Right renal cortex interstitium (tissue), 3 donors: ENCODE measurements at places on chromosomes 7 and 10.

DNA sequence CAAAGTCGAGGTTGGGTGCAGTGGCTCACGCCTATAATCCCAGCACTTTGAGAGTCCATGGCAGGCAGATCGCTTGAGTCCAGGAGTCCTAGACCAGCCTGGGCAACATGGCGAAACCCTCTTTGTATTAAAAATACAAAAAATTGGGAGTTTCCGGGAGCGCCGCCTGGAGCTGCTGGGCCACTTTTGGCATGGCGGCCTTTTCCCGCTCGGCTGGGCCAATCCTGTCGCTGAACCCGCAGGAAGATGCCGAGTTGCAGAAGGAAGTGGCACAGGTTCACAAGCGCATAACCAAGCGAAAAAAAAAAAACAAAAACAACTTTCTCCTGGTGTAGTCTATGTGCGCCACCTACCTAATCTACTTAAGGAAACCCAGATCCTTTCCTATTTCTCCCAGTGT lies 30.9 kb upstream of the MTPAP start:
- DNase-seq: no peak

DNA sequence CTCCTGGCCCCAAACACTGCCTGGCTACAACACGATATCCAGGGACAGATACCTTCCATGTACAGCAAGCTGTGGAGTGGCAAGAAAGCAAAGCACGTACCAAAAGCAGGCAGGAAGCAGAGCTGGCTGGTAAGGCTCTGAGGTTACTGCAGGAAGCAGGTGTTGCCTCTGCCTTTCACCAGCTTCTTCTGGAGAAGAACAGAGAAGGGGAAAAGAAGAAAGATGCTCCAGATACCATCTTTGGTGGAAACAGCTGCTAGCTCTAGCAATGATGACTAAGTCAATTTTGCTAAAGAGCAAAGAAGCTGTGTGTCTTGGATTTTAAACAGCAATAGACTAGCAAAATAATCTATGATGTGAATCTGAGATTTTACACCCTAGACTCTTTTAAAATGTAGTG lies 34.9 kb upstream of the PRSS1 start:
- DNase-seq: no peak

- DNase-seq: no peak
These were observed 35.8 kb downstream of the GBF1 start for GRCh38 chr10:102281102-102281487.

GRCh38 chr10:128927497-128928161 lies 539.4 kb upstream of the MGMT start:
- DNase-seq: no peak

- DNase-seq: no peak
These were observed 265.4 kb downstream of the SKIDA1 start for GRCh38 chr10:21260066-21260465.

- no peak for DNase-seq
These were observed 25.4 kb downstream of the WIPF3 start for GRCh38 chr7:29831705-29832104.

- DNase-seq: no peak
These were observed 9.6 kb downstream of the ELMO1 start for GRCh38 chr7:37438906-37439652.

DNA sequence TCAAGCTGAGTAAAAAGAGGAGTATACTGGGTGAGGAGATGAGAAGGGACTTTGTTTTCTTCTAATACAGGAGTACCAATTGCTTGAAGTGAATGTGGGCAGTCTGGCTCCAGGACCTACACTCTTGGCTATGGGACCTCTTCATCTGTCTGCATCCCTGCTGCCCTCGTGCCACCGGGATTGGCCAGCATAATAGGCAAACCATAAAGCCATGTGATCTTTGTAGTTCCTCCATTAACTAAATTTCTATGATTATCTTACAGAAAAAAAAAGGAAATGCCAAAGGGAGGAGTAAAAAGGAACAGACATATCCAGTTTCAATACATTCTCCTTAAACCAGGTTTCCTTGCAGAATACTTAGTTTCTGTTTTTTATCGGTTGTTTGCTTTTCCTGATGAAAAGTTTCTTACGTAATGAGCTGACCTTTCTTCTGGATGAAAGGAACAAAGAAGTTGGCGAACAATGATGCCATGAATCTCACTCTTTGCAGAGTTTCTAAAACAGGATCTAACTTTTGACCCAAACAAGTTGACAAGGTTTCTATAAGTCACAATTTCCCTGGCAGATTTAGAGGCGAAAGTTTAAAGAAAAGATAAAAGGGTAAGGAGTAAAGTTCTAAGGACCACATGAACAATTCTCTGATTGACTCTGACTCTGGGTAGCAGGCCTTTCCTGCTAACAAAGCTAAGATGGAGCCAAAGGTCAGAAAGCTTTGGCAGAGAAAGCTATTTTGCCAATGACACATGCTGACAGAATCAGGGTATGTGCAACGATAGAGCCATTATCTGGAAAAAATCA lies 54.1 kb downstream of the LAMB1 start:
- DNase-seq: no peak

- DNase-seq: no peak
These were observed 70.0 kb downstream of the GPR141 start for GRCh38 chr7:37753398-37754050.

GRCh38 chr10:94274142-94274787 lies 88.5 kb downstream of the NOC3L start:
- no peak for DNase-seq

DNA sequence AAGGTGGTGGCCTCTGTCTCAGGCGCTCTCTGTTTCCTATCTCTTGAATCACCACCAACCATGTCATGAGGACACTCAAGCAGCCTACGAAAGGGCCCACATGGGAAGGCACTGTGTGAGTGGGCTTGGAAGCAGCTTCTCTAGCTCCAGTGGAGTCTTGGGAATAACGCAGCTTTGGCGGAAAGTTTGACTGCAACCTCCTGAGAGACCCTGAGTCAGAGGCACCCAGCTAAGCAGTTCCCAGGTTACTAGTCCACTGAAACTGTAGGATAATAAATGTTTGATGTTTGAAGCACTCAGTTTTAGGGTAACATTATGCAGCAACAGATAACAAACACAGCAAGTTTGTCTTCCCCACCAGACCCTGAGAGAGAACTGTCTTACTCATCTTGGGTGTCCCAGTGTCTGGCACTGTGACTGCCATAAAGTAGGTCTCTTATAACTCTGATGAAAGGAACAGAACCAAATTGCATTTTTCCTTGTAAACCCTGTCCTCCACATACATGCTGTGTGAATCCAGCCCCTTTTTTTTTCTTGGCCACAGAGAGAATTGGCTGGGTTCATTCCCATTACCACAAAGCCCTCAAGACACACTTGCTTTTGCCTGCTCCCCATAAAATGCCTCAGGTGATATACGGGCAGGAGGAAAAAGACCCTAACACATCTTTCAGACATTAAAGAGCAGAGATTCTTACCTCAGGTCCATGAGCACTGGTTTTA lies 185.5 kb downstream of the ZNF365 start:
- no peak for DNase-seq

DNA sequence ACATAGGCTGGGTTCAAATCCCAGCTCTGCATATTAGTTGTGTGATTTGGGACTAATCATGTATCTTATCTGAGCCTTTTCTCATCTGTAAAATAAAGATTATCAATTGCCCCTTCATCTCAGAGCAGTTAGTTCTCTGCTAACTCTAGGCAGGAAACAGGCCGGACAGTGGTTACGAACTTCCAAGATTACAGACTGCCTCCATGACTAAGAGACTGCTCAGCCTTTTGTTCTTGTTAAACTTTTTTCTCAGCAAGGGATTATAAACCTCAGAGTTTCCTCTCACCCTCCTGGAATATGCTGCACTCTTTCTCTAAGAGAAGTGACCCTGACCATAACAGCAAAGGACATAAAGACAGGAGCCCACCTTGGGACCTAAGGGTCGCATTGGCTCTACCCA lies 52.5 kb upstream of the NFKB2 start:
- no peak for DNase-seq

DNA sequence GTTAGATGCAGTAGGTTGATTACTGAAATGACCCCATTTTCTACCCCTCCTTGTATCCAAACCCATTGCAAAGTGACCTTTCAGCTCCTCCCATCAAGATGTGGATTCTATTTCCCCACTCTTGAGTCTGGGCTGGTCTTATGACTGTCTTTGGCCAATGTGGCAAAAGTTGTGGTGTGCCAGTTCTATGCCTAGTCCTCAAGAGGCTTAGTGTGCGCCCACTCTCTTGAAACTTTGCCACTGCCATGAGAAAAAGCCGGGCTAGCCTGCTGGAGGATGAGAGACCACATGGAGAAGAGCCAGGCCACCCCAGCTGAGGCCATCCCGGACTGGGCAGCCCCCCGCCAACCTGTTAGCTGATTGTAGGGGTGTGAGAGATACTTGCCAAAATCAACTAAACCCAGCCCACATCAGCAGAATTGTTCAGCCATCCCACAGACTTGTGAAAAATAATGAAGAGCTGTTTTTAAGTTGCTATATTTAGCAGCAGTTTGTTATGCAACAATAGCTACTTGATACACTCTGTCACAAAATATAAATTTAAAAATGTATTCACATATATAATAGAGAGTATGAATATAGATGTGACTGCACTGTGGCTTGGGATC lies 131.0 kb upstream of the PALS2 start:
- DNase-seq: no peak

DNA sequence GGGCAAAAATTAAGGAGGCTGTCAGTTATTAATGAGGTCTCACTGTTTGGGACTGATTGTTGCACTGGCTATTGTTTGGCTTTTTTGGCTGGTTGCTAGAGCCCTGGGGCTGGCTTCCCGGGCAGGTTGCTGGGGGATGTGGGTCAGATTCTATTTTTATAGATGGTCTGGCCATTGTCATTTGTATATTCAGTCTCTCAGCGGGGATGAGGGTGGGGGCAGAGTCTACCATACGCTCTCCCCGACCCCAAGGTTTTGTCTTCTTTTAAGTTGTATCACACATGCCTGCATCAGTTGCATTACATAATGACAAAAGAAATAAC lies 84.3 kb upstream of the GRB10 start:
- DNase-seq: no peak

- no peak for DNase-seq
These were observed 35.9 kb upstream of the AP5Z1 start for GRCh38 chr7:4739528-4739992.

- DNase-seq: no peak
These were observed 39.5 kb downstream of the PPP1R3C start for GRCh38 chr10:91593366-91593765.

GRCh38 chr7:50281680-50282445 lies 22.7 kb upstream of the IKZF1 start:
- no peak for DNase-seq

- no peak for DNase-seq
These were observed 194.0 kb upstream of the PRSS58 start for GRCh38 chr7:142451817-142452216.

- DNase-seq: no peak
These were observed 69.2 kb downstream of the LYZL2 start for GRCh38 chr10:30560326-30560725.

DNA sequence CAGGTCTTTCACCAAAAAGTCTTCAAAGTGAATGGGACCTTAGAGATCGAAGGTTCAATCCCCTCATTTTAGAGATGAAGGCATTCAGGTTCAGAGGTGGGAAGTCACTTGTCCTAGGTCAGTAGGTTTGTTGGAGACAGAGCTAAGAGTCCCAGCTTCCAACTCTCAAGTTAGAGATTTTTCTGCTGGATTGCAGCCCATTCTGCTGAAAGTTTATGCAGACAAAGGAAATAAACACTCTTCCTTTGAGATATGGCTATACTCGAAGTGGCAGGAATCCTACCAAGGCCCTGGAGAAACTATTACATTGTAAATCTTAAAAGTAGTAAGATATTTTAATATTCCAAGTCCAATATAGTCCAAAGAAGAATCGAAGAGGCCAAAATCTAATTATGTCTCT lies 64.4 kb downstream of the LYZL1 start:
- no peak for DNase-seq

- no peak for DNase-seq
These were observed 193.1 kb downstream of the CCSER2 start for GRCh38 chr10:84521468-84521867.

- DNase-seq: no peak
These were observed 52.8 kb upstream of the SEC61G start for GRCh38 chr7:54811846-54812254.

- DNase-seq: no peak
These were observed 117.6 kb downstream of the GLCCI1 start for GRCh38 chr7:8086239-8086638.

DNA sequence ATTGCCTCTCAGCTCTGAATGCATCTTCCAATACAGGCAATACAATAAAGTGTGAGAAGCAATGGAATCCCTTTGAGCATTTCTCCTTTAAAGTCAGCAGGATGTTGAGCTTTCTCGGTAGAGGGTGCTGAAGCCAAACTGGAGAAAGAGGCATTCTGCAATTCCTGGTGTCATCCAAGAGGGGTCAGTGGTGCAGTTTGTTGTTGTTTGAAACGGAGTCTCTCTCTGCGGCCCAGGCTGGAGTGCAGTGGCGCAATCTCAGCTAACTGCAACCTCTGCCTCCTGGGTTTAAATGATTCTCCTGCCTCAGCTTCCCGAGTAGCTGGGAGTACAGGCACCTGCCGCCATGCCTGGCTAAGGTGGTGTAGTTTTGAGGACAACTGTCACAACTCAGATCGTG lies 486.5 kb downstream of the CALN1 start:
- DNase-seq: no peak

- DNase-seq: no peak
These were observed 52.0 kb upstream of the STEAP1B start for GRCh38 chr7:22551768-22552513.

DNA sequence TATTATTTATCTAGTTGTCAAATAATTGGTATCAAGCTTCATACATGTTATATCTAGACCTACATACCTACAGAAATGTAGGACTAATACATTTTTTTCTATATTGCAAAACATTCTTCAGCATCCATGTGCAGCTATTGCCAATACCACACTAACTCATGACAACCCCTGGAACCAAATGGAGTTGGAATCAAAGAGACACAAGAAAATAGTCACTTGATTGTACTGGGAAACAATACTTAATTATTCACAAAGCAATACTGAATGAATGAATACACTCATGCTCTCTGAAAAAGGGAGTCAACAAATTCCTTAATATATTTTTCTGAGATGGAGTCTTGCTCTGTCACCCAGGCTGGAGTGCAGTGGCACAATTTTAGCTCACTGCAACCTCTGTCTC lies 10.4 kb upstream of the CFAP43 start:
- DNase-seq: no peak

DNA sequence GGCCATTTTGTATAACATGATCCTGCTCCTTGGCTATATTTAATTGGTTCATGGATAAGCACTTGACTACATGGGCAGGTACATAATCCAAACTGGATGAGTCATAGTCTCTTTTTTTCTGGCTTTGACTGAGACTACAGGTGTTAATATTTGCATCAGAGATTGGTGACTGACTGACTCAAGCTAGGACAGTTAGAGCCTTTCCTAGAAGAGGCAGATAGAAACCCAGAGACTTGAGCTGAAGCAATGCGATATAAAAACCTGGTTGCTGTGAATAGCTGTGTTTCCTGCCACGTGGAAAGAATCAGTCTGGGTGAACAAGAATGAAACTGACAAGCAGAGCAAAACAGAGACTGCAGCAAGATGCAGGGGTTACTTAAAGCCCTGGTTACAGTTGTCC lies 81.0 kb downstream of the SAMD9 start:
- no peak for DNase-seq

- no peak for DNase-seq
These were observed 294.9 kb upstream of the MKLN1 start for GRCh38 chr7:131032786-131033185.

GRCh38 chr10:95341716-95342130 lies 50.9 kb upstream of the PDLIM1 start:
- no peak for DNase-seq

- DNase-seq: peak; percentile 60
These were observed 130.4 kb downstream of the CDH23 start for GRCh38 chr10:71527135-71527534.
